ENCODE measurements at places on chromosomes 4 and X.

DNA sequence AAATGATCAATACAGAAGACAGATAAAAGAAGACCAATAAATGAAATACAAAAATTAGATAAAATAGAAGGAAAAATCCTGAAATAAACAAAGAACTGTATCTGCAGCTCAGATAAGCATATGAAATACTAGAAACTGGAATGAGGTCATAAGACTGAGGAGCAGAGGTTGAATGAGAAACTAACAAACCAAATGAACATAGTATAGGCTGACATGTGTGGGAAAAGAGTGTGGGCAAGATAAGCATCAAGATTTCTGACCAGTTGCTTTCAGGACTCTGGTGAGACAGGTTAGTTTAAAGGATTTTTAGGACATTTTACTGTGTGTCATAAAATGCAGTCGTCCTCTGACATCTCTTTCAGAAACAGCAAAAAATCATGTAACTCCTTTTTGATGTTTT is 2073.2 kb upstream of the TENM3 start:
- no peak for DNase-seq

DNA sequence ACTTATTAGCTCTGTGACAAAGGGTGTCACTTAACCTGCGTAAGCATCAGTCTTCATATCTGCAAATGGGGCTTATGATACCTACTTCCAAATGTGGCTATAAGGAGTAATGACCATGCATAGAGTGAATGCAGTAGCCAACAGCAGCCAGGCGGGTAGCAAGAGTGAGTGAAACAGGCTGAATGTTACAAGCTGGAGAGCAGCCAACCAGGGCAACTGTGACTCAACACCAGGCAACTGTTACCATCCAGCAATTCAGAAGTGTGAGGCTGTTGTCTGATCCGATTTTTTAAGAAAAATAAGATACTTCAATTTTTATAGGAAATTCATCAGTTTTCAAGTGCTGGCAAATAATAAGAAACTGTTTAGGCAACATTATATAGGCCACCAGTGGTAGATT is 270.2 kb upstream of the TAPT1 start:
- peak; percentile 22 for DNase-seq

- no peak for DNase-seq
Measured at GRCh38 chrX:3435057-3435456, 88.6 kb upstream of the MXRA5 start.

DNA sequence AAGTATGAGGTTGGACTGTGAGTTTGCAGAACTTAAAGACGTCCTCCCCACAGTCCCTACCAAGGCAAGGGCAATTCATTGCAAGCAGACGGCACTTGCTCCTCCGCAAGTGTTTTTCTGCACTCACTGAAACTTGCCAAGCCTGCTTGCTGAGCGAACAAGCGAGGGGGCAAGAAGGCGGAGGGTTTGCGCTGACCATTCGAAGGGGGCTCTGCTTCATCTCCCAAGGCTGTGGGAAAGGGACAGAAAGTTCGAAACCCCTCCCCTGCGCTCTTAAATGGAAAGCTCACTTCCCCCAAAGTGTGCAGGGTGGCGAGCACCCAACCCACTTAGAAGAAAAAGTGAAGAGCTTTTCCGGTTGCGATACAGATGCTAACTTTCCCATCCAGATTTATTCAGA is 1.4 kb downstream of the MID1 start:
- no peak for DNase-seq

DNA sequence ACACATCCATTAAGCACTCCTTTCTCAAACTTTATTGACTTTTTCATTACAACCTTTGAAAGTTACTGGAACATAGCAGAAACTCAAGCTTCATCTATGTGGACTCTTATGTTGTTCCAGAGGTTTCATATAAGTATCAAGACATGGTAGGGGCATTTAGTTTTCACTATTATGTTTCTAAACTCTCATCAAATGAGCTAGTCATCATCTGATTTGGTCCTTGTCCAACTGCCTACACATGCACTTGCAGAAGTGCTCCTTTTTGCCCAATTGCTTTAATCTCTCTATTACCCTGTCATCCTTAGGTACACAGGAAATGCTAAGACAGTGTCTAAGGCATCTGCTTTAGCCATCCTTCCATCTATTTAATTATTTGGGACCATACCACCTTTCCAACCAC is 42.2 kb upstream of the EPGN start:
- DNase-seq = no peak

GRCh38 chr4:40020221-40020620 is 36.4 kb upstream of the N4BP2 start:
- no peak for DNase-seq

GRCh38 chr4:137076908-137077307 is 455.4 kb downstream of the PCDH18 start:
- DNase-seq = no peak

- peak; percentile 11 for DNase-seq
Measured at GRCh38 chr4:114599231-114599902, 760 bp downstream of the UGT8 start.

DNA sequence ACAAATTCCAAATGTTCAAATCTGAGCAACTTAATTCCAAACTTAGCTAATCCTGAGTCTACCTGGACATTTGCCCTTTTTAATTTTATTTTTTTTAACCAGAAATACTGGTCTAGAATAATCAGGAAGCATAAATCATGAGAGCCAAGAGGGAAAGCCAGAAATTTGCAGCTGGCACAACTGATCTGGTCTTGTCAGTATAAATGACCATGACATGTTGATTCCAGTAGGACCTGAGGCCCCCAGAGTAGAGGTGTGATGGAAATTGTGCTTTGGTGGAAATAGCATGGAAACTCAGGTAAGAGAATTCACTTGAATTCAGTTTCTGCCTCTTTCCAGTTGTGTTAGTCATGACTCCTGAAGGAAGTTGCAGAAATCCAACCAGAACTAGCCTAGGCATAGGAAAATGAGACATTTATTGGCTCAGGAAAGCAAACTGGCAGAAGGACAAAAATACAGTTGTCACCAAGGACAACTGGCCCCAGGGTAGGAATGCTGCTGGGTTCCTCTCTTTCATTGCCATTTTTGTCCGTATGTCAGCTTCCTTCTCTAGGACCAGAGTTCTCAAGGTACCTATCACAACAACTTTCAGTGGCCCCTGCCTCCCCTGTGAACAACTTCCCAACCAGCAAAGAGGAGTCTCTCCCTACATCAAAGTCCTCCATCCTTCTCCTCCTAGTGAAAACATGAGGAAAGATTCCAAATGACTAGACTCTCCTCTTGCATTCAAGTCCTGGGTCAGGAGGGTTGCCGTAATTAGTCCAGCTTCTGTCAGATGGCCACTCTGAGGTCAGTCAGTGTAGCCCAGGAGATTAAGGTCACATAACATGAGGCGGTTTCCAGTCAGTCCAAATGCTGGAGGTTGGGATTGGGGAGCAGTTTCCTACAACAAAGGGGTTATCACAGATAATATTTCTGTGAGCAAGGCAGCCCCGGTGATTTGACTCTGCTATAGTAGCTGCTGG is 29.3 kb upstream of the MYOZ2 start:
- peak; percentile 28 for DNase-seq

DNA sequence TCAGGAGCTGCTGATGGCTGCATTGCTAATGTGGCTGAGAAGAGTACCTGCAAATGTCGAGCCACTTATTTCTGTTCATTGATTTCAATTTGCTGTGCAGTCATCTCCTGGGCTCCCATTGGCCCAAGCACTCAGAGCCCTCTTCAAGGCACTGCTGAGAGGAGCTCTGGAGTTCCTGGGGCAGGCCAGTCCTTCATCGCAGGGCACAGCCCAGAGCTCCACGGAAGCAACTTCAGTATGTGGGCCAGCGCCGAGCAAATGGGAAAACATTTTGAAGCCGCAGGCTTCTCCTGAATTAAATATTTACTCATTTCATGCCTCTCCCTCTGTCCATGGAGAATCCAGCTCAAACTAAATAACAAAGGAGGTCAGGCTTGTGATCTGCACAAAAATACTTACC is 383.3 kb downstream of the BCOR start:
- DNase-seq = no peak

- DNase-seq = no peak
Measured at GRCh38 chr4:82358847-82359246, 14.9 kb downstream of the HNRNPD start.

DNA sequence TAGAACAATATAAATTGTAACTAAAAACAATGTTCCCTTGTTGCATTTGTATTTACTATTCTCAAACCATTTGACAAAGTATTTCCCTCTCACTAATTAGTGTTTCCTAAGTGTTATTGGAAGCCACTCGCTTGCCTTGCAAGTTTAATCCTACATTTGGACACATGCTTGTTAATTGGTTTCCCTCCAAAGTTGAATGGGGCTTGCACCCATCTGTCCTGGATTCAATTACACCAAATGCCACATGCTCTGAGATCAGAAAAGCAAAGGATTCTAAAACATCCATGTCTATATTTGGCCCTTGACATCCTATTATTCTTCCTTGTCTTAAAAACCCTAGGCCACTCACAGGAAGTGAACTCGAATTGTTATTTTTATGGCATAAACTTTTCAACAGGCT is 146.6 kb downstream of the AMELX start:
- DNase-seq = no peak

DNA sequence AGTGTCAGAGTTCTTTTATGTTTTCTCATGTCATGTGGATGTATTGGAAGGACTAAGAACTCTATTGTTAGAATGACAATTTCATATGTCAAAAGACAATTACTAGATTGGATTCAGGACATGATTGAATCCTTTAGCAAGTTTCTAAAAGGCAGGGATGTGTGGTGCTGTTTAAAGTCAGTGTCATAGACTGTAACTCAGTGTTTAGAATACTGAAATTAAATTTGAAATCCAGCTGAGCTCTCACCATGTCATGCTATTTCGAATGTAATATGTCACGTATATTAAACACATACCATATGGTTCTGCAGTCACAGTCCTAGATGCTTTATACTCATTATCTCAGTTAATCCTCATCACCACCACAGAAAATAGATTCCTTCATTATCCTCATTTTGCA is 7.8 kb downstream of the GUCY1B1 start:
- no peak for DNase-seq

DNA sequence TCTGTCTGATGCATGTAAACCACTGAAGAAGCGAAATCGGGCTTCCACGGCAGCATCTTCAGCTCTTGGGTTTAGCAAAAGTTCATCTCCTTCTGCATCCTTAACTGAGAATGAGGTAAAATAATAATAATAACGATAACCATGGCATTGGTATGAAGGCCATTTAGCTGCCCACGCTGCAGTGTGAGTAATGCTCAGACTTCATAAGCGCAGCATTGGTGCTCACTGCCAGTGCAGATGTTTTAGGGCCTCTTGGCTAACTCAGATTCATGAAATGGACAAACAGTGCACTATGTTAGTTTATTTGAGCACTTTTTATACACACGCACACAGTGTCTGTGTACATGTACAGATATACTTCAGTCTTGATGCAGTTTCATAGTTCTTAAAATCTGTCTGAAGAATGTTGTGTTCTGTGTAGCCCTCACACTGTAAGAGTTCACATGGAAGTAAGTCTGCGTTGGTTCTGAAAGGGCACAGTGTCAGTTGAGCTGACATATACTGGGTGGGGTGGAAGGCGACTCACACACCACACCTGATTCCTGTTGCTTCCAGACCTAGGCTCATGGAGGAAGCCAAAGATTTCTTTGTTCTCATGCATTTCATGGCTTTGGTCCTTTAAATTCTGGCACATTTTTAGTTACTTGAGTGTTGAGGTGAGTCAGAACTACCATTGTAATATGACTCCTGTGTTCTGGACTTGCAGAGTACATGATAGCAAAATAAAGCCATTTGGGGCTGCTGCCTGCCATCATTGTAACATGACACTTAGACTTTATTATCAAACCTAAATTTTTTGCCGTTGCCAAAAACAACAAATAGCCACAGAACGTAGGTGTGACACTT is 68.7 kb downstream of the NSD2 start:
- DNase-seq = peak; percentile 69

DNA sequence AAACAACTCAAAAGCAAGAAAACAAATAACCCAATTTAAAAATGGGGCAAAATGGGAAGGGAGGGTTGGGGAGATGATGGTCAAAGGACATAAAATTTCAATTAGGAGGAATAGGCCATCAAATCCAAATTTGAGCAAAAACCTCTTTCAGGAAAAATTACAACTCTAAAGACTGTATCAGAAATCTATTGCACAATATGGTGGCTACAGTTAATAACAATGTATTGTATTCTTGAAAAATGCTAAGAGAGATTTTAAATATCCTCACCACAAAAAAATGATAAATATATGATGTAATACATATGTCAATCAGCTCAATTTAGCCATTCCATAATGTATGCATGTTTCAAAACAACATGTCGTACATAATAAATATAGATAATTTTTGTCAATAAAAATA is 60.7 kb downstream of the RELL1 start:
- no peak for DNase-seq

DNA sequence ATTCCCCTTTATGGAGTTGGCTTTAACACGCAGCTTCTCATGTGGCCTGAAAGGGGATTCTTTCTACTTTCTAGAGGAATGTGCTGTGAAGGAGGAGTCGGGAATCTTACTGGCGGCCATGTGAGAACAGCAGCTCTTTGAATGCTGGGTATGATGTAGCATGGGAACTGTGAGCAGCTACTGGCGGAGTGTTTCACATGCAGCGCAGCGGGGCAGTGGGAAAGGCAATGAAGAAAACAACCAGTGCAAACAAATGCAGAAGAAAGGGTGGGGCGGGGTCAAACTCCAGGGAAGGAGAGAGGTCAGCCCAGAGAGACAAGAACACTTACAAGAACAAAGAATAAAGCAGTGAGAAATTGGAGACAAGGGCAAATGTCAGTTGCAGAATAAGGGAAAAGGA is 363.8 kb upstream of the FTHL17 start:
- DNase-seq = peak; percentile 63

GRCh38 chr4:159542296-159542695 is 439.4 kb downstream of the RAPGEF2 start:
- no peak for DNase-seq

- peak; percentile 20 for DNase-seq
Measured at GRCh38 chrX:9149501-9150245, 115.7 kb upstream of the FAM9B start.

- no peak for DNase-seq
Measured at GRCh38 chr4:124433044-124433443, 279.5 kb downstream of the ANKRD50 start.

- DNase-seq = peak; percentile 19
Measured at GRCh38 chr4:107718351-107718965, 1.6 kb downstream of the PAPSS1 start.

DNA sequence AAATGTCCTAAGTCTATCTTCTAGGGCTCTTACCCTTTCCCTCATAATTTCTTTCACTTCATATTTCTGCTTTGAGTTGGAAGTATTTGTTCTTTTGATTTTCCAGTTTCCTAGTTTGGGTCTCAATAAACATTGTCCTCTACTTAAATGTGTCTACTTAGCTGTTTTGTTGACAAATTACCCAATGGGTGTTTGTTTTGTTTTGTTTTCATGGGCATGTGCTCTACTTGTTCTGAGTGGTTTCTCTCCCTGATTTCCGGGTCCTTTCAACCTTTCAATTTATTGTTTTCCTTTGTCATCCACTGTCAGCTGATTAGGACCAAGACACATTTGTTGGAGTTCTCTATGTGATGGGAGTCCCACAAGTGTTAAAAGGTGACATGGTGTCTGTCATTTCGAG is 1181.4 kb downstream of the RPA4 start:
- no peak for DNase-seq

DNA sequence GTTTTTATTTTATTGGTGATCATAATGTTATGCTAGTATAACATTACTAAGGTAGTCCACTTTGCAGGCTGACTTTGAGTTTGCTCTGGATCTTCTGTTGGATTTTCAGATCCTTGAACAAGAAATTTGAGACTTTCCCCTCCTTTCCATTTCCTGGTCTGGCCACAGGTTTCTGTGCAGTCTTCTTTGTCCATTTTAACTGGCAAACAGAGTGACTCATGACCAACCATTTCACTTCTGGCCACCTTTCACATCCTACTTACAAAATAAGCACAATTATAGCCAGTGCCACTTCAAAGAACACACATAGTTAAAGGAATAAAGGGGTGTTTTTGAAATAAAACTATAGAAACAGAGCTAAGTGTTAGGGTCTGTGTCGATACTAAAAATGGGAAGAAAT is 8.4 kb downstream of the ANK2 start:
- peak; percentile 18 for DNase-seq
